ENCODE measurements at places on chromosomes 1 and 21.

GRCh38 chr1:73162564-73162963 lies 880.2 kb upstream of the NEGR1 start:
- DNase-seq, result no peak
- no peaks in the 10 kb centered on the region for H3K27me3 ChIP-seq
- no peak overlapping the region for H3K27ac ChIP-seq
- H3K4me3 ChIP-seq, result no peak overlapping the region
- no peaks in the 10 kb centered on the region for H3K4me1 ChIP-seq

DNA sequence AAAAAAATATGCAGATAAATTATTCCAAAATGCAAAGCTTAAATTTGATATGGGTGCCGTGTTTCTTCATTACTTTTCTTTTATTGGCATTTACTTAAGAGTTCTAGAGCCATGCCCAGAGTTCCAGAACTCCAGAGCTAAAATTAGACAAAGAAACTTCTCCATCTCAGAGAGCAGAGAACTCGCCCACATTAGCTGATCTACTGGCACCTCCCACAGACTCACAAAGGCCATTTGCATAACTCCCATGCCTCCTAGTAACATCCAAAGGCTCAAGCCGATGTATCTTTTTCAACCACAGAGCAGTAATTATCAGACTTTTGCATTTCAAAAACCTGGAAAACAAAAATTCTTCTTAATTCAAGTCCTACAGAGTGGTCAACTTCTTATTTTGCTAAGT lies 323.8 kb upstream of the ST6GALNAC5 start:
- no peak overlapping the region for H3K4me3 ChIP-seq
- no peak for DNase-seq
- no peaks in the 10 kb centered on the region for H3K27me3 ChIP-seq
- no peaks in the 10 kb centered on the region for H3K4me1 ChIP-seq
- no peak overlapping the region for H3K27ac ChIP-seq

DNA sequence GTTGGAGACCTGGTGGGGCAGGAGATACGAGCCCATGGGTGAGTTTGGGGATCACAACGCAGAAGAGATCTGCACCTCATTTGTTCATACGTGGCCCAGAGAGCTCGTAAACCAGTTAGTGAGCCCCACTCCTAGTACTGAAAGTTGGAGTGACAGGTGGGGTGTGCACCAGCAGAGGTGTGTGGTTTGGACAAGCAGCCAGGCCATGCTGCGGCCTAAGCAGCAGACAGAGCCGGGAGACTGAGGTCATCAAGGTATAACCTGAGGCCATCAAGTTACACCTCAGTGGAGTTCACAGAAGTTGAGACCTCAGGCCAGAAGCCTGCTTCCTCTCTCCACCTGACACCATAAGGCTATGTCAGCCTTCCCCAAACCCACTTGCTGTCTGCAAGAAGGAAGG lies 27.6 kb downstream of the KCNJ6 start:
- no peak for DNase-seq
- H3K4me3 ChIP-seq, result no peak overlapping the region
- H3K36me3 ChIP-seq, result no peaks in the 10 kb centered on the region
- no peak overlapping the region for H3K27ac ChIP-seq
- peaks cover 8% of the 10 kb centered on the region for H3K27me3 ChIP-seq
- H3K4me1 ChIP-seq, result no peaks in the 10 kb centered on the region

DNA sequence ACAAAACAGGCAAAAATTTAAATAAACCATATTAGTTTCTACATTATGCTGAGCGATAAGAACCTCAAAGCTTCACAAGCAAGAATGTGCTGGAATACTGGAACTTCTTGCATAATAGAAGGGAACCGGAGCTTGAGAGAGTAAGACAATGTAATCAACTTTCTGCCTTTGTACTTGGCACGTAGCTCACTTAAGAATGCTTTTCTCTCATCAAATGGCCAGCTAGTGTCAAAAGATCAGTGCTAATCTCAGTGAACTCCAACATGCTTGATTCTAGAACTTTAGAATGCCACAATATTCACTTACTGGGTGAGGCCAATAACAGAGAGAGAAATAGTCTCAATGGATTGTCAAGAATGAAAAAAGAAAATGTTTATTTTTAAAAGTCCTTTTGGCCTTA lies 486.1 kb upstream of the LRRC7 start:
- no peaks in the 10 kb centered on the region for H3K4me1 ChIP-seq
- H3K27me3 ChIP-seq, result no peaks in the 10 kb centered on the region
- no peaks in the 10 kb centered on the region for H3K36me3 ChIP-seq
- H3K27ac ChIP-seq, result no peak overlapping the region
- no peak for DNase-seq
- no peak overlapping the region for H3K4me3 ChIP-seq

DNA sequence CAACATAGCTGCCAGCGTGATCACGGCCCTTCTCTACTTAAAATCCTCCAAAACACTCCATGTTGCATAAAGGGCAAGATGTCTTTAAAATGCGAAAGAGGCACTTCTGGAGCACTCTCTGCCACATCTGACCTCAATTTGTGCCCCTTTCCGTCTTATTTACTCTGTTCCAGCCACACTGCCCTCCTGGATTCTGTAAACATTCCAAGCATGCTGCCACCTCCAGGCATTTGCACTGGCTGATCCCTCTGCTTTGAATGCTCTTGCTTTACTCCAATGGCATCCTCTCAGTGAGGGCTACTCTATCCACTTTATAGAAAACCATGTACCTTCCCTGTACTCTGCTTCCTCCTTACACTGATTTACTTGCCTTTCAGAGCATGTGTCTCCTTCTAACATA lies 5.3 kb upstream of the RGS7 start:
- H3K36me3 ChIP-seq, result no peaks in the 10 kb centered on the region
- no peak overlapping the region for H3K4me3 ChIP-seq
- H3K27me3 ChIP-seq, result no peaks in the 10 kb centered on the region
- no peak for DNase-seq
- H3K27ac ChIP-seq, result no peak overlapping the region

DNA sequence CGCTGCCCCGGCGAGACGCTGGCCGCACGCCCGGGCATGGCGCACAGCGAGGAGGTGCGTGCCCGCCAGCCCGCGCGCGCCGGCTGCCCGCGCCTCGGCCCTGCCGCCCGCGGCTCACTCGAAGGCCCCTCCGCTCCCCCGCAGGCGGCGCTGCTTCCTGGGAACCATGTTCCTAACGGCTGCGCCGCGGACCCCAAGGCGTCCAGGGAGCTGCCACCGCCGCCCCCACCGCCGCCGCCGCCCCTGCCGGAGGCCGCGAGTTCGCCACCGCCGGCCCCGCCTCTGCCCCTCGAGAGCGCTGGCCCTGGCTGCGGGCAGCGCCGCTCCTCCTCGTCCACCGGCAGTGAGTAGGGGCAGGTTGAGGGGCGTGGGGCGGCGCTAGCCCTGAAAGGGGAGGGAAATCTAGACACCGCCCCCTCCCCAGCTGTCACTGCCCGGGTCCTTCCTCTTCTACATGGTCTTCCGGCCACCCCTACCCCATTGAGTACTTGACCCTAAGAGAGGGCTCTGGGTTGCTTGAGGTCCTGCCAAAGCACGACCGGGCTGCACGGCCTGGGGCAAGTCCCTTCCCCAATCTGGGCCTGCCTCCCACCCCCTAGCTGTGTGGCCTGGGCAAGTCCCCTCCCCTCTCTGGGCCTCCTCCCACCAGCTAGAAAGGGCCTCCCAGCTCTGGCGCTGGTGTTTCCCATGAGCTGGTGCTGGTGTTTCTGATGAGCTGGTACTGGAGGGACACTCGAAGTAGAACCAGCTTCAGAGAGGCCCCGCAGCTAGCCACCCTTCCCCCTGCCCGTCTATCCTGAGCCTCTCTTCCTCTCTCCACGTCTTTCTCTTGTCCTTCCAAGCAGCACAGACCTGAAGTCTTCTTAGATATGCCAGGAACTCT lies 17.0 kb downstream of the TNFRSF25 start:
- no peaks in the 10 kb centered on the region for H3K4me1 ChIP-seq
- no peak overlapping the region for H3K27ac ChIP-seq
- H3K4me3 ChIP-seq, result no peak overlapping the region
- no peaks in the 10 kb centered on the region for H3K36me3 ChIP-seq
- DNase-seq, result no peak
- peaks cover 7% of the 10 kb centered on the region for H3K27me3 ChIP-seq

Measured in DND-41 (cell line).